Endothelial cell (in vitro differentiated cells): ENCODE measurements at places on chromosomes 5 and 9. TPM values are rescaled to one million over a fixed set of nuclear protein-coding genes. Genes with fewer than 3 reads are reported as not detected.

- no peak for DNase-seq
Observed at GRCh38 chr5:150057052-150057451, 29.3 kb downstream of the CSF1R start.

Gene FGF1
- total RNA-seq, result 0.13 TPM

Gene CENPK
- total RNA-seq, result 28.9 TPM

Gene IRF1
- 7.1 TPM for total RNA-seq

Gene FABP6
- total RNA-seq, result 1.2 TPM
